ENCODE measurements at places on chromosomes 16 and 17.

- no peak for DNase-seq
Measured at GRCh38 chr17:57619061-57619937, 125.8 kb downstream of the CCDC182 start.

DNA sequence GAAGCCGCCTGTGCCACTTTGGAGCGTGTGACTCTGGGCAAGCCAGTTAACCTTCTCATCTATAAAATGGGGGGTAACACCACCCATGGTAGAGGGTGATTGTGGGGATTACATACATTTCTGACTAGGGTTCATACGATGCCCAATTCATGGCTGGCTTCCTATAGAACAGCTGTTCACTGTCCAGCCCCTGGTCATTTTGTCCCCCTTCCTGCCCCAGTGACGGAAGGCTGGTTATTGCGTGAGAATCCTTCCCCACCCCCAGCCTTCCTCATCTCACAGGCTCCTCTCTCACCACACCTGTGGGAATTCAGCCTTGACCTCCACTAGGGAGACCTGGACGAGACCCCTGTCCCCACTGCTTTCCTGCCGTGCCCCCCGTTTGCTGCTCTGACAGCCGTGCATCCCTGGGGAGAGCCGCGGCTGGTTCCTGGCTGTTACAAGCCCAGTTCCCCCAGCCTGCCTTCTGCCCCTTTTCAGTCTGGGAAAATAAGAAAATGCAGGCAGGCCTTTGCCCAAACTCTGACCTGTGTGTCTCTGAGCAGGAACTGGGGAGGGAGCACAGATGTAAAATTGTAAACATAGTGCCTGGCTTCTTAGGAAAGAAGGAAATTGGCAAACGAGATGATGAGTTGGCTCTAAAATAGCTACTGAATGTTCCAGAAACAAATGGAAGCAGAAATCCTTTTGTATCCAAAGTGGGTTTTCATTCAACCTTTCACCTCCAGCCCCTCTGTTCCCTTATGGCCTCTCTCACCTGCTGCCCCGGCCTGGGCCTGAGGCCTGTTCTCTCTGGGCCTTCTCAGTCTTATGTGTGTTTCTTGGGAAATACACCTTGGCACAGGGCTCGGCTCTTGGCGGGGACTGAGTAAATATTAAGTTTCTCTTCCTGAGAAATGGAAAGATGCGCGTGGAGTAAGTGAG is 67.3 kb downstream of the OR1D5 start:
- no peak for DNase-seq

DNA sequence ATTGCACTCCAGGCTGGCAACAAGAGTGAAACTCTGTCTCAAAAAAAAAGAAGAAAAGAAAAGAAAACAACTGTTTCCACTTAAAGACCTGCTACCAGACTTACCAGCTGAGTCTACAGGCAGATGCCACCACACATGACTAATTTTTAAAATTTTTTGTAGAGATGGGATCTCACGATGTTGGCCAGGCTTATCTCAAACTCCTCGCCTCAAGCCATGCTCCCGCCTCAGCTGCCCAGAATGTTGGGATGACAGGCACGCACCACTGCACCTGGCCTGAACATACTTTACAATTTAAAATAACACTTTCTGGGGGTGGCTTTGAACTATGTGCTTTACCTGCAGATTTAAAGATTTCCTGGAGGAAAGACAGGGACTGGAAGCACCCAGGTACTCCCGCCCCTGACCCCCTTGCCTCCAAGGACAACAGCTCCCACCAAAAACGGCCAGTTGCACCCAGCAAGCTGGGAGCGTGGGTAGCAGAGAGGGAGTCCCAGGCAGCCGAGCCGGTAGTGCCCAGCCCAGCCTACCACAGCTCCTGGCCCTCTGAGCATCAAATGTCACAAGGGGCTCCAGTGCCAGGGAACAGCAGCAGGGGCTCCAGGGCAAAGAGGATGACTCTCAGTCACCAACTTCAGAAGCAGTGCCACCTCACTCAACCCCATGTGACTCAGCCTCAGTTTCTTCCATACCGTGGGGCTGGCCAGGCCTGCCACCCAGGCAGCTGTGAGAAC is 262.9 kb downstream of the PARN start:
- no peak for DNase-seq

DNA sequence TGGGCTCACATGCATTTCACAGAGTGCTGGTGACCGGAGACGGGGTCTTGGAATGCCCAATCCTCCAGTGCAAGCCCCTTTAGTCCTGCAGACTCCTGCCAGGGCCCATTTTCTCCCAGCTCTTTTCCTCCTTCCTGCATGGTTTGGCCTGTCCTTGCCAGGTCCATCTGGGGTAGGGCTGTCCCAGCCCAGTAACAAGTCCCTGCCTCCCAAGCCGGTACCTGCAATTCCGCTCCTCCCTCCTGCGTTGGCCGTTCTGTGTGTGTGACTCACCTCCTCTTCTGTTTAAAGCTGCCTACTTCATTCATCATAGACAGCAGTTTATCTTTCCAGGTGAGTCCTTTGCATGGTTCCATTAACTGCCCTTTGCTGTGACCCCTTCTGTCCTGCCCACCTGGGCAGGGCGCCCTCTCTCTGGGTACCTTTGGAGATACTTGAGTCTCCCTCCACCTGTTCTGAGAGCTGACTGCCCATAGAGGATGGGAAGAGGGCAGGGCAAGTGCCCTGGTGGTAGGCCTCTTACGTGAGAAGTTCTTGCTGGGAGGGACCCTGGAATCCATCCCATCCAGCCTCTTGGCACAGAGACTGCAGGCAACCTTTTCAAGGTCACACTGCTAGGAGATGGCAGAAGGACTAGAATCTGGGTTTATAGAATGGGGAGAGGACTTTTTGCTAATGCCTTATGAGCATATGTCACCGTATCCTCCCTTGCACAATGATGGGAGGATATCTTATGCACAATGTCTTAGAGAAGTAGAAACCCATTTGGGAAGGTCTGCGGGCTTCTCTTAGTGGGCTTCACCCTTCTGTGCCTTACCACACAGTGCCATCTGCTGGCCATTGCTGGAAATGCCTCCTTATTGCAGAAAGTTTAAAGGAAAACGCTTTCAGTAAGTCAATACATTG is 29.7 kb upstream of the LGALS9 start:
- DNase-seq = peak; percentile 65

DNA sequence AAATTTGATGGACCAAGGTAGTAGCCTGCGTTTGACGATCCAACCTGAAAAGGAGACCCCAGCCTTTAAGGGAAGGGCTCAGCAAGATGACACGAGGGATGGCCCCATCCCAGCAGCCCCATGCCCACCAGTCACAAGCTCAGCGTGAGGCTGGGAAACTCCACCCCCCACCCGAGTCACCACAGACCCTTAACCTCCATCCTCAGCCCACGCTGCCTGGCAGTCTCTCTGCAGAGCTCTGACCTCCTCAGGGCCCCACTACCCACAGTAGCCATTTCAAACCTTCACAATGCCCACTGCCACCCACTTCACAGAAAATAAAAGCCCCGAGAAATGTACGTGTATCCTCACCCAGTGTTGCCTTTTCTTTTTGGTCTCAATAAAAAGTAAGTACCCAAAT is 18.7 kb downstream of the USP36 start:
- no peak for DNase-seq

DNA sequence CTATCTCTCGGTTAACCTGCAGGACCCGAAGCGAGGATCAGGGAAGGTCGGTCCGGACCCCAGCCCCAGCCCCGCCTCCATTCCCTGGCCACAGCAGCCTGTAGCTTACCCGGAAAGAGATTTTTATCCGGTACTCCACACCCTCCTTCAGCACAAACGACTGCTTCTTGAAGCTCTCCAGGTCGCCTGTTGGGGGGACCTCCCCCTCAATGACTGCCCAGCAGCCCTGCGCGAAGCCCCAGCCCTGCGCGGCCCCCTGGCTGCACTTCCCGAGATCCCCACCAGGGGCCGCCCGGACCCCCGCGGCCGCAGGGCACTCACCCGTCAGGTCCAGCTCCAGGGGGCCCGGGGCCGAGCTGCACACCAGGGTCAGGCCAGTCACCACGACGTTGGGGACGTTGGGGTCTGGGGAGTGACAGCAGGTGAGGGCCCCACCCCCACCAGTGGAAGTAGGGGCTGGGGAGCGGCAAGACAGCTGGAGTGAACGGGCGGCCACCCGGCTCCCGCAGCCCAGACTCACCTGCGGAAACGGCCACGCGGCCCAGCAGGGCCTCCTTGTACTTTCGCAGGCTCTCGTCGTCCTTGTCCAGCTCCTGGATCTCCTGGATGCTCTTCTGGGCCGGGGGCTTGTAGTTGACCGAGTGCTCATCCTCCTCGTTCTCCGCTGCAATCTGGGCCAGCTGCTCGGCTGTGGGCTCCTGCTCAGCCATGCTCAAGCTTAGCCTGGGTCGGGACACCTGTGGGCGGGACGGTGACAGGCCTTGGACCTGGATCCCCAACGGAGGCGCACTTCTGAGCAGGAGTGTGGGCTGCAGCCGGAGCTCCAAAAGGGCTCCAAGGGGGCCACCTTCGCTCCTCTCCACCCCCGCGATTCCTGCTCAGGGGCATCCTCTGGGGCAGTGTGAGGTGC is 1.7 kb downstream of the ARHGDIA start:
- DNase-seq = peak; percentile 58

DNA sequence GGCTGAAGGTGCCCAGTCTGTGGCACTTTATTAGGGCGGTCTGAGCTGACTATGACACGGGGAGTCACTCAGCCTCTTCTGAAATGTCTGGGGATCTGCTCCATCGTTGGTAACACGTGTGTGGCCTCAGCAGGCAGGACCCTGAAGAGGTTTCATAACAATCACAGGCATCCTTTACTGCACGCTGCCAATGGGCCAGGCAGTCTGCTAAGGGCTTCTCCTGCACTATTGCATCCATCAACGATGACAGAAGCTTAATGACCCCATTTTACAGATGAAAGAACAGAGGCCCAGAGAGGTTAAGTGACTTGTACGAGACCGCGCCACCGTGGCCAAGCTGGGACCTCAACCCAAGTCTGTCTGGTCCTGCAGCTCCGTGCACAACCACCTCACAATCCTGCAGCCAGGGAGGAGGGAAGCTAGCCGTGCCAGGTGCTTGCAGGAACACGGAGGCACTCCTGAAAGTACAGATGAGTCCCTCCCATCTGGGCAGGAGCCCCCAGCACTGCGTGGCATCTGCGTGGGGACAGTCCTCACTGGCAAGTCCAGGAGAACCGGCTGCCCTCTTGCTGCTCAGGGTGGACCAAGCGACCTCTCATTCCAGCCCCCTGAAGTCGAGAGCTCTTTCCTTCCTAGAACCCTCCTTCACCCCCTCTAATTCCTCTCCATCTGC is 40.0 kb downstream of the RPH3AL start:
- DNase-seq = peak; percentile 25

DNA sequence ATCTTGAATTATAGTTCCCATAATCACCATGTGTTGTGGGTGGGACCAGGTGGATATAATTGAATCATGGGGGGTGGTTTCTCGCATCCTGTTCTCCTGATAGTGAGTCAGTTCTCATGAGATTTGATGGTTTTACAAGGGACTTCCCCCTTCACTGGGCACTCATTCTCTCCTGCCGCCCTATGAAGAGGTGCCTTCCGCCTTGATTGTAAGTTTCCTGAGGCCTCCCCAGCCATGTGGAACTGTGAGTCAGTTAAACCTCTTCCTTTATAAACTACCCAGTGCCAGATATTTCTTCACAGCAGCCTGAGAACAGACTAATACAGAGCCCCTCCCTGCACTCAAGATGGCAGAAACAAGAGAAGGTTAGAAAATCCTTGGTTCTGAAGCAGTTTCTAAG is 26.4 kb downstream of the LDAF1 start:
- DNase-seq = no peak

DNA sequence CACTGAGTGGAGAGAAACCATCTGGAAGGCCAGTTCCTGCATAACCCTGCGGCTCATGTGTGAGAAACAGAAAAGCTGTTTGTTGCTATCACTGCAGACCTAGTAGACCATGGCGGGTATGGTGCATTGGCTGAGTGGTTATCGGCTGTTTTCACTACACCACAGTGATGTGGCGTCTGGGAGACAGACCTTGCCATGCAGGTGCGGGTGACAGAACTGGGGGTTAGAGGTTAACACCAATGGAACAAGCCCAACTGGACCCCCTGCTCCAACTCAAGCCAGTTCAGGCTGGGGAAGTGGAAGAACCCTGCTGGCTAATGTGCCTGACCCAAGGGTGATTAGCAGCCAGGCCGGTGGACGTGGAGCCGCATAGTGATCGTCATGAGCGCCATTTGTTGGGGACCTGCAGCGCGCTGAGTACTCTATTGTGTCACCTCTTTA is 91.9 kb downstream of the IRF8 start:
- no peak for DNase-seq

DNA sequence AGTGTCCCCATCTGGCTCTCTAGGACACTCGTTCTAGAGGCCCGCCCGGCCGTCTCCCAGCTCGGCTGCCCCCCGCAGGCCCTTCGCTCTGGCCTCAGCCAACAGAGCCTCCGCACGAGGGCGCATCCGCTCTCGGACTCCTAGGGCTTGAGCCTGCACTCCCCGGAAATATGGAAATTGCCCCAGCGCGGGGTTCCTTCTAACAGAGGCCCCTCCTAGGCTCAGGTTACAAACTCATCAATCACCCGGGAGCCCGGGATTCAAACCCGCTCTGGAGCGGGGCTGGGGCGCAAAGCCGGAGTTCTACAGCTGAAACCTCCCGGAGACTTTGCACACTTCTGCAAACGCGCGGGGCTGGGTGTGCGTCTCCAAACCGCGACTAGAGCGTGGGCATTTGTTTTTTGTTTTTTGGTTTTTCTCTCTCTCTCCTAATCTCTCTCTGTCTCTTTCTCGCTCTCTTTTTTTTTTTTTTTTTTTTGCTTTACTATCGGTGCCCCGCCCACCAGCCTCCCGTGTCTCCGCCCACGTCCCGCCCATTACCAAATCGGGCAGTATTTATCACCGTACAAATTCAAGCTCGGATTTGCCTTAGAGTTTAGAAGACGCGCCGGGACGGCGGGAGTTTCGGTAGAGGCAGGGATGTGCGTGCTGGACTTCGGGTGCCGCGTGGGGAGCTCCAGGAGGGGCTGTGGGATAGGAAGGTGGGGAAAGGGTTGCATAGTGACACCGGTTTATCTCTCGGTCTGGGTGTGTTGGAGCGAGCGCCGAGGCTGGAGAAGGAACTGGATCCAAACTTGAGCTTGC is 2.4 kb upstream of the FOXL1 start:
- DNase-seq = no peak

DNA sequence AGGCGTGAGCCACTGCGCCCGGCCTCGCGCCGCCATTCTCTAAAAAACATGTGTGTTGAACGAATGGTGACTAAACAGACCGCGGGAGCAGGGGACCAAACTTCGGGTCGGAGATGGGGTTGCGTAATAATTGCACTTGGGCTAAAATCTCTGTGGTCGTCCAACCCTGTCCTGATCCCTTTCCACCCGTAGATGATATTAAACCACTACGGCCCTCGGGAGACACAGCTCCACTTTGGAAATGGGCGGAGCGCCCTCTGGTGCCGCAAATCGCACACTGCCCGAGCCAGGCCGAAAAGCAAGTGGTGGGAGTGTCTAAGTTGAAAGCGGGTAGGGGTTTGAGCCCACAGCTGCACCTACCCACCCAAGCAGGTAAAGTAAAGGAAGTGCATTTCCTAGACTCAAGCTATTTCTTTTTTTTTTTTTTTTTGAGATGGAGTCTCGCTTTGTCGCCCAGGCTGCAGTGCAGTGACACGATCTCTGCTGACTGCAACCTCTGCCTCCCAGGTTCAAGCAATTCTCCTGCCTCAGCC is 17.0 kb downstream of the CAVIN1 start:
- no peak for DNase-seq

GRCh38 chr16:83530293-83530692 is 277.5 kb upstream of the HSBP1 start:
- no peak for DNase-seq

Data from PC-9 (cell line).